Activated T-cell treated with anti-CD3 and anti-CD28 coated beads, Interleukin-2, amount 50 U/mL, for 72 hours (primary cell): ENCODE measurements at places on chromosomes 4 and X. TPM values are rescaled to one million over a fixed set of nuclear protein-coding genes. Genes with fewer than 3 reads are reported as not detected.

Gene CNGA1
- not detected for total RNA-seq

Gene ENAM
- not detected for total RNA-seq

- no peak for DNase-seq
Measured at GRCh38 chr4:146059151-146059550, 116.4 kb upstream of the LSM6 start.

Gene YY2
- 1.0 TPM for total RNA-seq

Gene MGARP
- total RNA-seq, result not detected

DNA sequence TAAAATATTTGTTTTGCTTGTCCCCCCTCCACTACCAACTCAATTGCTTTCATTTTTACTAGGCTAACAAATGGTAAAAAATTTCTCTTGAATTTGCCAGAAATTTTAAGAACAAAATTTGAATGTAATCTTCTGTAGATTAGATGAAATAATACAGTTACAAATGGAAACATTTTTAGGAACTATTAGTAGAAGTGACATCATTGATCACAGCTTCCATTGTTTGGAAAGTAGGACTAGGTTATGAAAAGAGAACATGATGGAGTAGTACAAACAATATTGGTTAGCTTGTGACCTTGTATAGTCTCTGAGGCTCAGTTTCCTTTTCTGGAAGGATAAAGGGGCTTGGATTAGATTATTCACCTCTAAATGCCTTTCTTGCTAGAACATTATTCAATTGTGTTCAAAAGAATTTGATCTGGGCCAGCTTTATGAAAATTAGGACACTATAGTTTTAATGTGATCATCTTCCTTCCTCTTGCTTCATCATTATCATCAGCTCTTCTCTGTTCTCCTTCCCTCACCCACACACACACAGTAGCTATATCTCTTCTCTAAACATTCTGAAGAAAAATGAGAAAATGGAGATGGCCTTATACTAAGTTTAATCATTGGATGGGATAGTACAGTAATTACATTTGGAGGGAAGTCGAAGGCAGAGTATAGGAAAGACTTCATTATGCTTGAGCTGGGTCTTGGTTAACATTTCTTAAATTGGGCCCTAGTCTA, 9.9 kb downstream of the MTMR1 start:
- DNase-seq, result no peak

DNA sequence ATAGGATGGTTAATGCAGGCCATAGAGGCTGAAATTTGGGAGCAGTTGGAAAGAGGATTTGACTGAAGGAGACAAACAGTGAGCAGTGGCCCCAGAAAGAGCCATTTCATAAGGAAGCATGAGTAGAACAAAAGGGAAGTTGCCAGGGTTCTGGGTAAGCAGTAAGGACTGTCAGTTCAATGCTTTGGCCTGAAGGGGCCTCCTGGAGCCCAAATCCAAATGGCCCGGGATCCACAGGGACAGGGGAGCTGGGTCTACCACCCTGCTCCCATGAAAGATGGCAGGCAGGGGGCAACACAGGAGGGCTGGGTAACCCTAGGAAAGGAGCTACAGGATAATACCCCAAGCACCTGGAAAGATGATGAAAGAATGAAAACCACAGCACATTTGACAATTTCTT, 4.1 kb upstream of the INTS6L start:
- DNase-seq, result no peak

Gene DCAF8L2
- not detected for total RNA-seq

Gene ADAMTS3
- total RNA-seq, result not detected

DNA sequence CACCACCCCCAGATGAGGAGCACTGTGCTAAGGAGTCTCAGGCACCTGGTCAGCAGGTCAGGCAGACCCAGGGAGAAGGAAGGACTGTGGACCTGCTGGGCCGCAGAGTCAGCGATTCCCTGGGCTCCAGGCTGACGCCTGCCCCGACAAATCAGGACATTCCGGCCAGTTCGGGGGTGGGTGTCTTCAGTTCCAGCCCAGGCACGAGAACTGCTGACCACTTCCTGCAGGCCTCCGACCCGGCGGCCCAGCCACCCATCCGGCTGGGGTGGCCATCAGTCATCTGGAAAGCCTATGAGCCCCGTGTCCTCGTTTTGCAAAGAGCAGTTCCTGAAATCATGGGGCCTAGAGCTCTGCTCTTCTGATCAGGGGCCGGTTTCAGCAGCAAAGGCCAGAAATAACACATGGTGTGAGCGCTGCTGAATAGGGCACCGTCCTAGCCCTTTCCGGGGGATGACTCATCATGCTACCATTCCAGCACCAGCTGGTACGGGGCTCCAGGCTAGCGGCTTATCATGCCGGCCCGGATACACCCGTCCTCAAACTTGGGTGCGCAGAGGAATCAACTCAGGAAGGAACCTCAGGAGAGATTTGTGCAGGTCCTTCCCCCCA, 7.8 kb upstream of the SH3TC1 start:
- no peak for DNase-seq

GRCh38 chr4:15100380-15100779, 98.1 kb downstream of the CPEB2 start:
- no peak for DNase-seq
